Glomerular endothelial cell (primary cell): ENCODE measurements at places on chromosomes 4 and X. TPM values are rescaled to one million over a fixed set of nuclear protein-coding genes. Genes with fewer than 3 reads are reported as not detected.

DNA sequence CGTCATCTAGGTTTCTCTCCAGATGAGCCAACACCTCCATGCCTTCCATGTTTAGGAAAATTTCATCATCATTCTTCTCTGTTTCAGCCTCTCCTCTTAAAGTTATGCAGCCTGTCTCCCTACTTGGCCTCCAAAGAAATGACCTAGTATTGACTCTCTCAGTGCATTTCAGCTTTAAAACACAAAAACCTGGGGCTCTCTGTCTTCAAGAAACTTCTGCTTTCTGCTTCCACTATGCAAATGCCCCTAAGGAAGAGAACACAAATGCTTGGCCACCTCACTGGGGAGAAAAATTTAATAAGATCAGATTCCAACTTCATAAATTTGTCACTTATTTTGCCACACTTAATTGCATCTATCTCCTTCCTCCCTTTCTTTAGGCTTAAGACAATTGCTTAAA lies 93.3 kb downstream of the GPRIN3 start:
- no peak for DNase-seq

The USP51 gene
- 0.92 and 0.93 TPM in 2 replicates for total RNA-seq

The VMA21 gene
- 36.8 and 39.0 TPM in 2 replicates for total RNA-seq

DNA sequence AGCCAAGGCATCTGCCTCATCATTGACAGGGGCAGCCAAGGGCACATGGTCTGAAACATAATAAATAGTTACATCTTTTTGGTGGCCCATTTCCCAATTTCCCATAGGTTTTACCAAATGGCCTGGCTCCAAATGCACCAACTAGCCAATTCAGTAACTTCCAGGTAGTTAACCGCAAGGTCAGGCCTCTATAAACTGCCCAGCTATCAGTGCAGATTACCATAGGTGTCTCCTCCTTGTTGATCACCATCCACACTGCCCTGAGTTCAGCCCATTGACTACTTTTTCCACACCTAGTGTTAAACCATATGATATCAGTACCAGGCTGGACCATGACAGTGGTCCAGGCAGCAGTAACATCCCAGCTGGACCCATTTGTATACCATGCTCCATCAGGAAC lies 1145.1 kb upstream of the POU3F4 start:
- DNase-seq = no peak

The PCYT1B gene
- total RNA-seq = under 0.01 TPM in 1 of 2 replicates, not detected in the other

The COX7B gene
- total RNA-seq = 345 and 348 TPM in 2 replicates

DNA sequence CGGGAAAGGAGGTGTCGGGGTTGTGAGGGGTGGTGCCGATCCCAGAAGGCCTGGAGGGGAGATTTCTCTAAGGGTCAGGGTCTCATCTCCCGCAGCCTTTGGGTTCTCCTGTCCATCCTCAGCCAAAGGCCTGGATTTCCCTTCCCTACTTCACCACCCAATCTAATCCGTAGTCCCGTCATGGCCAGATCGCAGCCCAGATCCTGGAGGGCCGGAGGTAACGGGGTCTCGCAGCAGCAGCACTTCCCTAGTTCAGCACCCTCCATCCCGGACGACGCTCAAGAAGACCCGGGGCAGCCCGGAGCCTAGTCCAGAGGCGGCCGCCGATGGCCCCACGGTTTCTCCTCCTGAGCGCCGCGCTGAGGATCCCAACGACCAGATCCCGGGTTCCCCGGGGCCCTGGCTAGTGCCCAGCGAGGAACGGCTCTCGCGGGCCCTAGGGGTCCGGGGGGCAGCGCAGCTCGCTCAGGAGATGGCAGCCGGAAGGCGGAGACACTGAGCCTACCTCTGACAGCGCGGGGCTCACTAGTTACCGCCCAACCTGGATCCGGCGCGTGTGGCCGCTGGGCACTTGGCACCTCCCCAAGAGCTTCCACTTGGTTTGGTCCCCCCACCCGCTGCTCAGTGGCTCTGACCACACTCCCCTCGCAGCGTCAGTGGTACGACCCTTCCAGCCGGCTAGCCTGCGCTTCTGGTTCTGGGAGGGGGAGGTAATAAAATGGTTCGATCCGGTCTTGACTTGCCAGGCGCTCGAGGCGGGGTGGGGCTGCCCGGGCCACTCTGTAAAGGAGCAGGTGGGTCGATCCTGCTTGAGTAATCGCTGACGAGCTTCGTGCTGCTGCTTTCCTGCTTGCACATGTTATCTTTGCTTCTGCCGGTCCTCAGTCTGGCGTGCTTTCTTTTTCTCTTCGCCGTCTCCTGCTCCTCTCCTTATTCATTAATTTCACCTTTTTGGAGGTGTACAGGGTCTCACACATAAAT lies 3.6 kb downstream of the MAGIX start:
- no peak for DNase-seq

- no peak for DNase-seq
These were observed 913.3 kb downstream of the PDHA2 start for GRCh38 chr4:96753216-96753615.

The RNF175 gene
- not detected in 2 replicates for total RNA-seq

DNA sequence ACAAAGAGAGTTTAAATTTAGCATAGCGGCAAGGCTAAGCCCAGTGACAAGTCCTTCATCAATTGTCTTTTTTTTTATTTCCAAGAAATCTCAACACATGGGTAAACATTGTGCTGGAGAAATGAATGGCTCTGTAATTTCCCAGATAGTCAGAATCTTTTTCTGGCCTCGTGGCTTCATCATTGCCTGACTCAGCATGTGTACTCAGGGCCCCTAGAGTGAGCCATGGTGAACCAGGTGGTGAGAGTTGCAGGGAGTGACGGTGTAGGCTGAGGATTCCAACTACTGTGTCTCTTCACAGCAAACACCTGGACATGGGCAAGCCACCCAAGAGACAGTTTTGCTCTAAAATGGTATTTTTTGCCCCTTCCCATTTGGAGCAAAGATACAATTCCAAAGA lies 43.1 kb upstream of the UCP1 start:
- DNase-seq = no peak

DNA sequence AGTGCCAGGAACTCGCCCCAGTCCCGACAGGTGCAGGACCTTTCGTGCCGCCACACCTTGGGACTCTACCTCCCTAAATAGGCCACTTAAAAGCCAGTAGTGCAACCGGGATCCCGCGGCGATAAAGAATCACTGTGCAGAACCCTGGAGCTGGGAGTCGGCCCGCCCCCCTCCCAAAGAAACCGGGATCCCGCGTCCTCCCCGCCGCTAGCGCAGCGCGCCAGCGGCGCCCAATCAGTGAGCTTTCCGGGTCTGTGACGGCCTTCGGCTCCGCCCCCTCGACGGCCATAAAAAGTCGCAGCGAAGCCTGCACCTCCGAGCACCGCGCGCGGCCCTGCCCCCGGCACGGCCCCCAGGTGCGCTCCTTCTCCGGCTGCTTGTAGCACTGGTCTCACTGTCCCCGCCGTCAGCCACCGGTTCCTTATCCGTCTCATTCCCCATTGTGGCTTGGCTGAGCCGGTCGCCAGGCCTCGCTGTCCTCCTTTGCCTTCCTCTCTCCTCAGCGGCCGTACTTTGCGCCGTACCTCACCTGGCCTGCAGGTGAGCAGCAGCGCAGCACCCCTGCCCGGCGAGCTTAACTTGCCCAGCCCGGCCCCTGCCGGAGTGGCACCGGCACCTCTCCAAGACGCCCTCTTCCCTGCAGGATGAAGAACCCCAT lies at the start of gene LRAT:
TSS of gene LRAT (plus strand) at position 318 of the 658 bp plus-strand sequence. CDS start at position 645, 327 bp downstream.
- DNase-seq = no peak

The PAGE4 gene
- not detected in 2 replicates for total RNA-seq

- no peak for DNase-seq
These were observed 26.3 kb downstream of the FLNA start for GRCh38 chrX:154348114-154348531.

DNA sequence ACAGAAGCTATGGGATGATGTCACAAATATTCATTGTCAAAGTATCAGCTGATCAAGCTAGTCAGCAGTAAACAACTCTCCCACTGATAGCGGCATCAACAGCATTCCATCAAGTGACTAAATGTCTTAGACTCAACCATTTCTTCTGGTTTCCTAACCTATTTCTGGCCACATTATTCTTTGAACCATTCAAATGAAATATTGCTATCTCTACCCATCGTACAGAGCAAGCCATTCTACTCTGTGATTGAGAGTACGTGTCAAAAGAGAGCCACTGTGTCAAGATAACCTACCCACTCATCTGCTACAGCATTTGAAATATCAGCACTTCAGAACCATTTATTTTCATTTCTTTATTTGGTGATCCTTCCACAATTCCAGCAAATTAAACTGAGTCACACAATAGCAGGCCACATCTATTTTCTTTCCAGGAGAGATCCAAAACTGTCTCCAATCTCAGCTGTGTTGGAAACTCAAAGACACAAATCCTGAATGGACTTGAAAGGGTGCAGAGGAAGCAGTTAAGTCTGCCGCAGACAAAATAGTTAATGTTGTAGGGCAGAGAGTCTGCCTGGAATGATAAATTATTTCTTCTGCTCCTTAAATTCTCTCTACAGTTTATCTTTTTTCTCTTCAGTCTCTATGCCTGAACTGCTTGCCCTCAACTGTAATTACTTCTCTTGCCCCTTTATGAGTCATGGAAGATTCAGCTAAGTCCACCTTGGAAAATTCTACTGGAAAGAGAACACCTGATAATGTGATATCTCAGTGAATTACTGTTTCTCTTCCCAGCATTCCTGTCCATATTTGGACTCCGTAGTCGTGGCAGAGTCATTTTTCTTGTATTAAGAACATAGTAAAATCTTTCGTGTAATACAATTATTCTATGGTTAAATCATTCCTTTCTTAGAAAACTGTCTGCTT lies 364.8 kb downstream of the PDGFC start:
- DNase-seq = no peak

DNA sequence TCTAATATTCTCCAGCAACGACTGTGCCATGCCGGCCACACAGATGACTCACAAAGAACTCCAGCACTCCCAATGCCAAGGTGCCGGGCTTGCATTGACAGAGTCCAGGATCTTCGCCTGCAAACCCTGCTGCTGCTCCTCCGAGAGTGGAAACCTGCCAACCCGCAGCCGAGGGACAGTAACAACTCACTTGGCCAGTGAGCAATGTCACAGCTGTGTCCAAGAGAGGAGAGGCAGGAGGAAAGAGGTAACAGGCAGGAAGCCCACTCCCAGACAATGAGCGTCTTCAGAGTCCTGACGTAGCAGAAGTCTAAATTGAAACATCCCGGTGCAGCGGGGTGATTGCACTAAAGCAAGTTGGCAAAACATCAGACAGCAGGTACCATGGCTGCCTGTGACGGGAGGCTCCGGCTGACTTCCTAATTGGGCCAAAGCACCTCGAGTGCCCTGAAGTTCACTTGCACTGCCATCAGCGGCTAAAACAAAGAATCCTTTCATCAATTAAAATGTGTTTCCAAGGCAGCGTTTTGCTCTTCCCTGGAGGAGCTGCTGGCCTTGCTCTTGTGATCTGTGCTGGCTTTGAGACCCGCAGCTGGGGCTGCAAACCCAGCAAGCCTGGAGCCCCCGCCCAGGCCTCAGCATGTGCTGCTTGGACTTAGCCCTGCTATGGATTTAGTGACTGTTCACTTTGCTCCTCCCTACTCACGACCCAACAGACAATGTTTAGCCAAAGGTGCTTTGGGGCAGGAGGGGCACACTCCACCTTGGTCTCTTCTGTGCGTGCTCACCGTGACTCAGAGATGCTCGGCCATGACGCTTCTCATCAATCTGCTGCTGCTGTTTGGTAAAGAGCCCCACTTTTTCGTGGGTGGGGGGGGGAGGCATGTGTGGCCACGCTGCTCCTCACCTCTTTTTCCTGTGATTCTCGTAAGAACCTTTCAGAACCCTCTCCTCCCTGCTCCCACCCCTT lies 36.5 kb downstream of the DCTD start:
- no peak for DNase-seq

DNA sequence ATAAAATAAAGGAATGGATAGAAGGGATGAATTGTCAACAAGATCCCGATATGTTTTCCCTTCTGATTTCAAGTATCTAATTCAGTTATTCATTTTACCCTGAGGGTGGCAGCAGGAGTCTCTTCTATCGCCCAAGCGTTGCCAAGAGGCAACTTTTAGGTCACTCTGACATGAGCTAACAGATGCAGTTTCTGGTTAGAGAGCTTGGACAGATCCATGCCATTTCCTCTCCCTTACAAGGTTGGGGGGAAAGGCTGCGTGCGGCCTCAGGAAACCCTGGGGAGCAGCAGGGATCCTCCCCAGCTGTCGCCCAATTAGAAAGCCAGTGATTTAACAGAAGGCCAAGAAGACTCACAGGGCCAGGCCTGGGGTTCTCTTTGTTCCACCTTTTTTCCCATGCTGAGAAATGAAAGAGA lies 35.3 kb upstream of the WAS start:
- no peak for DNase-seq

The DSPP gene
- total RNA-seq = not detected in 2 replicates

DNA sequence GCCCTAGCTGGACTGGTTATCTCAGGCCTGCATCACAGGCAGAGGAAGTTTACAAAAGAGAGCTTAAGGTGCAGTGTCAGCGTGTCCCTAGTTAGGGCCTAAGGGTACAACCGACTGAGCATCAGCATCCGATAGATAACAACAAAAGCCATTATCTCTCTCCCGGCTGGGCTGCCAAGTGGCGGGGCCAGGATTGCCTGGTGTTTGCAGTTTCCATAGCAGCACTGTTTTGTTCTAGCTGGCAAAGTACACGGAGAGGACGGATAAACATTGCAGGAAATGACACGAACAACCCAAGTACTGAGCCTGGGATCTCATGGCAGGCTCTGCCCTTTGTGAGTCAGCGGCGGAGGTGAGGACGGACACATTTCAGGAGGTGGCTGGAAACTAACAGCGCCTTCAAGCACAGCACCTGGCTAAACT lies 104.7 kb upstream of the NOCT start:
- DNase-seq = peak; percentile 98

DNA sequence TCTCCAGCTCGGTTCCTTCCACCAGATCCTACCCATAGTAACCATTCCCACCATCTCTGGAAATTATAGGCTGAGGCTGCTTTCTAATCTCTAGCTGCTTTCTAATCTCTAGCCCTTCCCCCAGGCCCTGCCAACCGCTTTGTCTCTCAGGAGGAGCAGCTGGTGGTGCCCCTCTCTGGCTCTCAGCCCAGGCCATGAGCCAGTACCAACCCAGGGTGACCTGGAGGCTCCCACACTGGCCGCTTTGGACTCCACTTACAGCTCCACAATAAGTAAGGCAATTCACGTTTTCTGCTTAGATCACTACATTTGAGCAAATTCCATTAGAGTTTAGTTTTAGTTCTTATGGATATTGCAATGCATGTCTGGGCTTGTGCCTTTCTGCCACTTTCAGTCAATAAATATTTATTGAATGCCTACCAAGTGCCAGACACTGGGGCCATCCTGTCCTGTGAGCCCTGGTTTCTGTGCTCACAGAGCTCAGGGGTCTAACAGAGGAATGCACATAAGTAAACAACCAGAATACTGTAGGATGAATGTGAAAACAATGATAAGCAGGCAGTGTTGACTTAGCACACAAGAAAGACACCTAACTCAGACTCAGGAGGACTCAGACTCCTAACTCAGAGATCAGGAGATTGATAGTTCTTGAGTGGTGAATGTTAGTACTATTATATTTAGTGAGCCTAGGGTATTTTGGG lies 38.9 kb downstream of the SMC1A start:
- no peak for DNase-seq
